ENCODE measurements at places on chromosomes 4 and X.

GRCh38 chr4:107991945-107992630, 2.4 kb downstream of the HADH start:
- DNase-seq, result peak; percentile 38

DNA sequence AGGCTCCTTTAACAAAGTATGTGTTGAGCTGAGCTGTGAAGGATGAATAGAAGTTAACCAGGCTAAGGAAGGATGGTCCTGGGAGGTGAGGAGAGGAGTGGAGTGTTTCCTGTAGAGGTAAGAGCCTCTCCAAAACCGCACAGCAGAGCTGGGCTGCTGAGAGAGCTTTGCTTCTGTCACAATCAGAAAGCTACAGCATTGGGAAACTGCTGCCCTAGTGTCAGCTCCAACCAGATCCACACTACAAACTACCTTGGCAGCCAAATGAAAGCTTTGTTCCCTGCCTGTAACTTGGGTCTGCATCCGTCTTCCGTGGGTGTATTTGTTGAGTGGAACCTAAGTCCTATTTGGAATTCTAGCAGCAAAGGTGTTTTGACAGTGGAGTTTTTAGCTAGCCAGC, 91.8 kb downstream of the REPS2 start:
- no peak for DNase-seq

DNA sequence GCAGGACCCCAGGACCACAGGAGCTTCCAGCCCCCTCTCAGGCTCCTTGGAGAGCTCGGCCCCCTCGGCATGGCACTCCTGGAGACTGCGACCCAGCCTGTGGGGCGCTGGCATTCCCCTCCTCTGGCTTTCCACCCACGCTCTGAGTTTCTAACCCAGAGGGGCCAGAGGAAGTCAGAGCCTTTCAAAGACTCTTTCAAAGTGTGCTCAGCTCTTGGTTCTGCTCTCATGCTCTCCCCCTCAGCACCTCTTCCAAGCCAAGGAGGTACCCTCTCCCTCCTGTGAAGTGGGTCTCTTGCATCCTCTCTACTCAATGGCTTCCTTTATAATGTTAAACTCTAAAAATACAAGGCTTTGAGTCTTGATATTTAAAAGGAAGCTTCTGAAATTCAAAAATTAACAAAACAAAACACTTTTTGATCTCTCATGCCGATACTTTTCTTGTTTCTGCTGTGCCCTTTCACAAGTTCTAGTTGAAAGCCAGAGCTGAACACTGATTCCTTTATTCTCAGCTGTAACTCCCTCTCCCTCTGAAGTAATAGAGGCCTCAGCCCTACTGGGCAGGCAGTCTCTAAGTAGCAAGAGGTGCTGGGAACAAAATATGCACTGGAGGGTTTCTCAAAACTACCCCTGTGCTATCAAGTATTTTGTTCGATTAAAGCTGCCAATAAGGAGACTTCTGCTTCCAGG, 82.8 kb downstream of the NAT8L start:
- no peak for DNase-seq

GRCh38 chrX:144896323-144896722, 351.0 kb upstream of the SPANXN1 start:
- DNase-seq, result peak; percentile 4

DNA sequence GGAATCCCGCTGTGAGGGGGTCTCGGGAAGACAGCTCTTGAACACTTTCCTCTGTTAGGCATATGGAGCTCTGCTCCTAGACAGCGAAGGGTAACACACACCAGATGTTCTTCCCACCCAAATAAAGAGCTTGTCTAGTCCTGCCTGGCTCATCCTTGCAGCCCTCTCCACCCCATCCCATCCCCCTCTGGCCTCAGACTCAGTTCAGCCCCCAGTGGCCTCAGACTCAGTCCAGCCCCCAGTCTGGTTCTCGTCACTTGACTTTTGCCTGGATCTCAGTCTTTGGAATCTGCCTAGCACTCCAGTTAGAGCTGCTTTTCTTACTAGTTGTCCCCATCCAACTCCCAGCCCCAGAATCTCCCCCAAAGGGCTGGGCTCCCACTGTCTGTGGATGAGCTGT, 14.9 kb downstream of the RAB33A start:
- DNase-seq, result no peak

- DNase-seq, result peak; percentile 64
Measured at GRCh38 chr4:107094332-107094731, 58.2 kb upstream of the DKK2 start.

GRCh38 chrX:46743046-46743445, 15.9 kb downstream of the SLC9A7 start:
- DNase-seq, result no peak

GRCh38 chr4:166399021-166399420, 526.0 kb downstream of the TLL1 start:
- DNase-seq, result no peak

- DNase-seq, result peak; percentile 65
Measured at GRCh38 chr4:20422398-20422797, 170.7 kb downstream of the SLIT2 start.

- DNase-seq, result peak; percentile 11
Measured at GRCh38 chr4:106316773-106317409, 541 bp downstream of the AIMP1 start.

- peak; percentile 64 for DNase-seq
Measured at GRCh38 chrX:54042609-54043021, 1.7 kb downstream of the PHF8 start.

- peak; percentile 56 for DNase-seq
Measured at GRCh38 chrX:46268412-46268811, 276.8 kb downstream of the ZNF674 start.

DNA sequence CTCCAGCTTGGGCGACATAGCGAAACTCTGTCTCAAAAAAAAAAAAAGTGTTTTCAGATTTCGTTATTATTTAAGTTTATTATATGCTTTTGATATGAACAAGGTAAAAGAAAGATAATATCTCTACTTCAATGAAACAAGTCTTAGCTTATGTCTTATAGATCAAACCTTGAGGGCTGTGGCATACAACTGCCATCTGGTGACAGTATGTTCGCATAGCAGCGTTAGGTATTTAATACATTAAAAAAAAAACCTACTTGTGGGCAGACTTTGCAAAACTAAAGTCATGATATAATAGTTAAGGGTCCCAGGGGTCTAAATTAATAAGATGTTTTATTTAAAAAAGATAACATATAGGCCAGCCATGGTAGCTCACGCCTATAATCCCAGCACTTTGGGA, 161.2 kb upstream of the AMOT start:
- DNase-seq, result no peak

DNA sequence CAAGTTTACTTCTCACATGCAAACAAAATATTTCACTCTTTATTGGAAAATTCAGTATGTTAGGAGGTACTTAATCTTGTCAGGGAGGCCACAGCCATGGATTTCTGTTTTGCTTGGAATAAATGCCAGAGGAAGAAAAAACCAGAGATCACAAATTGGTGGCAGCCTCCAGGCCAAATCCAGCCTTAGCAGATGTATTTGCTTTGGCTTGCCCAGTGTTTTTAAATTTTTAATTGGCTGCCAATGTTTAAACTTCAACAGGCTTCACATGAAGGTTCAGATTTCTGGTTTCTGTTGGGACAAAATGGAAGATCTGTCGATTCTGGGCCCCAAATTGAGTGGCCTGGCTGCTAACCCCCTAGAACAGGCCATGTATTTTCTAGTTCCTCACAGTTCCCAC, 19.2 kb downstream of the YY2 start:
- no peak for DNase-seq

GRCh38 chr4:81060587-81061343, 30.3 kb downstream of the BMP3 start:
- no peak for DNase-seq

- DNase-seq, result no peak
Measured at GRCh38 chr4:6894528-6895498, 14.8 kb upstream of the TBC1D14 start.

DNA sequence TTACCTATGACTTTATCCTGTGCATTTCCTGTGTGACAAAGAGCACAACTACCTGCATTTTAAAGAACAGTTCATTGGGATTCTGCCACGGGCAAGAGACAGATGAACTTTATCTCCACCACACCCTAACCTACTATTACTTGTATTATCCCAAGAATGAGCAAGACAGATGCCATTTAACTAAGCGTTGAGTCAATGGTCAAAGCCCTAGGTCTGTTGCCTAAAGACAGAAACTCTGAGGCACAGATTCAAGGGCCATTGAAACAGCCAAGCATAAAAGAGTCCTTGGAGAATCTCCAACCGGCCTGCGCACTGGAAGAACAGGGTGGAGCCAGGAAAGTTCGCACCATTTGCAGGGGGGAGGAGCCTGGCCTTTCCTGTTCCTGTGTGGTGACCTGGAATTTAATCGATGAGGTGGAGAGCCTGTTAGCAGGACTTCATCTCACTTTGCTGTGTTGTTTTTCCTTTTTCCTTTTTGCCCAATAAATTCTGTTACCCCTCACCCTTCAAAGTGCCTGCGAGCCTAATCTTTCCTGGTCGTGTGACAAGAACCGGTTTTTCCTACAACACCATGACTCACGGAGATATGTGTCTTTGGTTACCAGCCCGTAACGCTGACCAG, 146.4 kb upstream of the DIAPH2 start:
- no peak for DNase-seq

DNA sequence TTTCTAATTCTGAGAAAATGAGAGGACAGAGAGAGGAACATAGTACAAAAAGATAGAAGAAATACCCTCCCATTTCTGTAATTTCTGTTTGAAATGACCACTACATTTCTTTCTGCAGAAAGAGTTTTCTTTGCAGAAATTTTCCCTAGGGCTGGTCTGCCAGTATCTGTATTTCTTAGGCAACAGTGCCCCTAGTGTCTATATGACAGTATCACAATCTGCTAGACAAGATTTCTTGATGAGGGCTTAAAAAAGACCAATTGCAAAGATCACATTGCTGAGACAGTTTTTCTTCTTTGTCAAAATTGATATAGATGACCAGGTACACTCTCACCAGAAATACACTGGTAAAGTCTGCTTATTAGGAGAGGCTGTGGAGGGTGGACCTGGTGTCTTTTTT, 81.0 kb upstream of the ZDHHC15 start:
- DNase-seq, result peak; percentile 36

DNA sequence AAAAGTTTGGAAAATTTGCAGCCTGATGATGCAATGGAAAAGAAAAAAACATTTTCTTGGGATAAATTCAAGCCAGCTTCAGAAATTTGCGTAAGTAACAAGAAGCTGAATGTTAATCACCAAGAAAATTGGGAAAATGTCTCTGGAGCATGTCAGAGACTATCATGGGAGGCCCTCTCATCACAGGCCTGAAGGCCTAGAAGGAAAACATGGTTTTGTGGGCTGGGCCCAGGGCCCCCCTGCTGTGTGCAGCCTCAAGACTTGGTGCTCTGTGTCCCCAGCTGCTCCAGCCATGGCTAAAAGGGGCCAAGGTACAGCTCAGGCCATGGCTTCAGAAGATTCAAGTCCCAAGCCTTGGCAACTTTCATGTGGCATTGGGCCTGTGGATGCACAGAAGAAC, 1049.8 kb upstream of the GRIA3 start:
- DNase-seq, result peak; percentile 39

- no peak for DNase-seq
Measured at GRCh38 chr4:110532901-110533589, 57.1 kb downstream of the ENPEP start.

GRCh38 chrX:45619290-45619689, 418.6 kb upstream of the DIPK2B start:
- peak; percentile 10 for DNase-seq

GRCh38 chr4:107751670-107752069, 31.6 kb upstream of the PAPSS1 start:
- DNase-seq, result no peak

DNA sequence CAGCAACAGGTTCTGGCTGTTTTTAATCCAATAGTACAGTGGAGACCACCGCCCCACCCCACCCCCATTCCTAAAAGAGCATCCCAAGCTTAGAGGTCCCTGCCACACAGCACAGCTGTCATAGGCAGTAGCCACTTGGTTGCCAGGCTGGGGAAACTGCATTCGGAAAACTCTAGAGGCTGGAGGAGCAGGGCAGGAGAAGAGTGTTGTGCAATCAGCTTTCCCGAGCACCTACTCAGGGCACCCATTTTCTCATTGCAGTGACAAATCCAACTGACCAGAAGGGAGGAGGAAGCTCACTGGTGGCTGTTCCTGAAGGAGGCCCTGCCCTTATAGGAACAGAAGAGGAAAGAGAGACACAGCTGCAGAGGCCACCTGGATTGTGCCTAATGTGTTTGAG, 1.1 kb downstream of the CXCL1 start:
- peak; percentile 48 for DNase-seq

DNA sequence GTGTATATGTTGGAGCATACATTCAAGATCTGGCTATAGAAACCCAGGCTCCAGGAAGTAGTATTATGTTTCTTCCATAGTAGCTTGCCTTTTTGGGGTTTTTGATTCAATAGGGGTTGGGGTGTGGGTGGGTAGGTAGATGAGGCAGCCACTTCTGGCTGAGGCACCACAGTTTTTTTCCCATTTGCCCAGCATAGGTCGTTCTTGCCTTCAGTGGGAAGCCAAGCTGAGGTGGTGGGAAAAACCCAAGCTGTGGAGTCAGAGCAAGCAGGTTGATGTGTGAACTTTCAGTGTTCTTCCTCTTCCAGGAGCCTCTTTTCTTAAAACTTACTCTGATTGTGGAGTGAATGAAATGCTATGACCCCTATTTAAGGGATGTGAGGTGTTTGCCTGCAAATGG, 67.0 kb upstream of the RPS6KA3 start:
- no peak for DNase-seq

DNA sequence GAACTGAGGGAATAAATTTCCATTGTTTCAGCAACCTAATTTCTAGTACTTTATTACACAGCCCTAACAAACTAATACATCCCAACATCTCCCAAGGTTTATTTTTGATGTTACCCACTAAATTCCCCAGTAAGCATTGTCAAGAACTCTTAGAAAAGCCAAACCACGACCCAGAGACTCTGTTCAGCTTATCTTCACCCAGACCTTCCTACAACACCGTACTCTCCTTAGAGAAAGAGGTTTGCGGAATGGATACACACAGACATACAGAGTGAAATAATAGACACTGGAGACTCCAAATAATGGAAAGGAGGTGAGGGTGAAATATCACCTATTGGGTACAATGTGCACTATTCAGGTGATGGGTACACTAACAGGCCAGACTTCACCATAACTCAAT, 75.6 kb downstream of the LRBA start:
- DNase-seq, result no peak

DNA sequence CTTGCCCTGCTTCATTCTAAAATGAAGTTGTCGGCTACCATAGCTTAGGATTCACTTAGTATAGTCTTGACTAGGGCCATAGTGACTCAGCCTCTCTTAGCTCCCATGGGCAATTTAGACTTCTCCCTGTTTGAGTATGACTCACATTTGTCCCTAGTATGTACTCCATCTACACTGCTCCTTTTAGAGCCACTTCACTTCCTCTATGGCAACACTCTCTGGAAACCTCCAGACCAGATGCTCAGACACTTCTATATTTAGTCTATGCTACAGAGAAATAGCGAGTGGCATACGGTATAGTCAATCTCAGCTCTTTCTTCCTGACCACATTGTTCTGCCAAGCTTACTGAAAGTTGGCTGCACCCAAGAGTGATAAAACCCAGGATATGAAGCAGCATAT, 11.2 kb downstream of the MEPE start:
- DNase-seq, result peak; percentile 96
